ENCODE measurements at places on chromosomes 7 and 10. TPM values are rescaled to one million over a fixed set of nuclear protein-coding genes. Genes with fewer than 3 reads are reported as not detected.

- peaks cover 75% of the 10 kb centered on the region for H3K4me1 ChIP-seq
- peak overlapping the region; percentile 100 for H3K27ac ChIP-seq
- H3K36me3 ChIP-seq, result peaks cover 2% of the 10 kb centered on the region
- H3K27me3 ChIP-seq, result peaks cover 2% of the 10 kb centered on the region
- peak; percentile 84 for DNase-seq
- peak overlapping the region; percentile 72 for H3K4me3 ChIP-seq
Measured at GRCh38 chr10:119306514-119306951, 99.2 kb downstream of the GRK5 start.

DNA sequence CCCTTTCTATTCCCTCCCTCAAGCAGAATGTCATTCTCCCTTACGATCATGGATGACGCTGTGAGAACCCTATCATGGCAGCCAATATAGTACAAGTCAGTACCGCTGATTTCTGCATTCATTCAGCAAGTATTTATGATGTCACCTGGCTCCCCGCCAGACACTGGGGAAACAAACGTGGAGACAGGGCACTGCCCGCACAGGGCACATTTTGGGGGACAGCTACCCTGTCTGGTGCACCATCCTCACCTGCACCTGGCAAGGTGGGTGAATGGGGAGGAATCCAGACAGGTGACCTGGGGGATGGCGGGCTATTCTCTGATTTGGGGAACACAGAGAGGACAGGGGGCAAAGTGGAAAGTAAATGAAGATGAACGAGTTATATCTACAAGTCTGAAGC is 28.4 kb downstream of the MKI67 start:
- no peak for DNase-seq
- peaks cover 57% of the 10 kb centered on the region for H3K36me3 ChIP-seq
- H3K4me1 ChIP-seq, result peaks cover 22% of the 10 kb centered on the region
- H3K4me3 ChIP-seq, result no peak overlapping the region
- no peaks in the 10 kb centered on the region for H3K27me3 ChIP-seq

DNA sequence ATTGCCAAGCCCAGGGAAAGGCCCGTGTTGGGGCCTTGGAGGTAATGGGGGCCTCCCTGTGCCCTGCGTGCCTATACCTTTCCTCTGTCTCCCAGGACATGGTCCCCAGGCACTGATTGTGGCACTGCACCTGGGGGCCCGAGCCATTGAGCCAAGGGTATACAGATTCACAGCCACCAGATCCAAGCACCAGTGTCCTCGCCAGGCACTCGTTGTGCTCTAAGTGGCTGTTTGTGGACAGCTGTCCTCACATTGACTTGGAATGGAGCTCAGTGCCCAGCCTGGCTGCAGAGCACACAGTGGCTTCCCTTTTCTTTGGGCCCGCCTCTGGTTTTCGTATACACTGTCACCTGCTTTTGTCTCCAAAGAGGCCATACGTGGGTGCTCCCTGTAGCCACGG is 72.0 kb upstream of the BTBD16 start:
- no peak for DNase-seq
- H3K4me1 ChIP-seq, result no peaks in the 10 kb centered on the region
- H3K27ac ChIP-seq, result no peak overlapping the region
- no peaks in the 10 kb centered on the region for H3K27me3 ChIP-seq

- no peak overlapping the region for H3K4me3 ChIP-seq
- no peaks in the 10 kb centered on the region for H3K4me1 ChIP-seq
- H3K27ac ChIP-seq, result no peak overlapping the region
- no peak for DNase-seq
- no peaks in the 10 kb centered on the region for H3K36me3 ChIP-seq
- peaks cover 15% of the 10 kb centered on the region for H3K27me3 ChIP-seq
Measured at GRCh38 chr10:125165584-125166573, 5.5 kb upstream of the CTBP2 start.

DNA sequence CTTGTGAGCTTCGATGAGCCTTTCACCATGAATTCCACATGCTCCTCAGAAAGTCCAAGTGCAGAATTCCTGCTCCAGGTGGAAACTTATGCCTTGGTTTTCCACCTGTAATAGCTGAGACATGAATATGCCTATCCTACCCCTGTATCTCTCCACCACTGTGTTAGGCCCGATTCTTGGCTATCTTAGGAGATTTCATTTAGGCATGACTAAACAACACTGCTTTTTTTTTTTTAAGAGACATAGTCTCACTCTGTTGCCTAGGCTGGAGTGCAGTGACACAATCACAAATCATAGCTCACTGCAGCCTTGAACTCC is 57.2 kb downstream of the NCAPG2 start:
- no peak overlapping the region for H3K27ac ChIP-seq
- H3K4me1 ChIP-seq, result peaks cover 9% of the 10 kb centered on the region
- no peaks in the 10 kb centered on the region for H3K27me3 ChIP-seq
- DNase-seq, result no peak
- H3K36me3 ChIP-seq, result peaks cover 67% of the 10 kb centered on the region

DNA sequence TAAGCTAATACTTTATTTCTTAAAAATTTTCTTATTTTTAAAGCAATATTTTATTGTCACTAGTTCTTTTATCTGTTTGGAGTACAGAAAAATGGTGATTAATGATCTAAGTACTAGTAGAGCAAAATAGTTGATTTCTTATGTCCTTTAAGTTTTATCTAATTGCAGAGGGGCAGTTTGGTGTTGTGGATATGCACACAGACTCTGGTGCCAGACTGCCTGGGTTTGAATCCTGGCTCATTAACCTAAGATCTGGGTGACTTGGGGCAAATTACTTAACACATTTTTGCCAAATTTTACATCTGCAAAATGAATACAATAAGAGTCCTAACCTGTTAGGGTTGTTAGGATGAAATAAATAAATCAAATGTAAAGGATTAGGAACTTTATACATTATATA is 10.7 kb upstream of the PRPS1L1 start:
- no peaks in the 10 kb centered on the region for H3K27me3 ChIP-seq
- no peak overlapping the region for H3K4me3 ChIP-seq
- DNase-seq, result no peak

DNA sequence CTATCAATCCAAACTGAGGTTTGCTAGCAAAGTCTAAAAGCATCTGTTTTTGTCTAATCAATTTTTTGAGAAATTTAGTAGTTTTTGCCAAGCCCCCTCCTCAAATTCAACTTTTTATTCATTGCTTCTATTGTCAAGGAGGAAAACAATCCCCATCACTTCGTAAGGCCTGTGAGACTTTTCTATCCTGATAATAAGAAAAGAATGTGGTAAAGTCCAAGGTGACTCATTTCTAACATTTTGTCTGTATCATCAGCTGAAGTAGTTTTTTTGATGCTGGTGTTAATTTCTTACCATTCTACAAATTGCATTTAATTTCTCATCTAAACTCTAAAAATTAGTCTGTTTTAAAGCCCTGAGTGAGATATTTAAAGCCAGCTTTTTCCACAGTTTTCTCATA is 11.7 kb downstream of the ANK3 start:
- H3K27ac ChIP-seq, result no peak overlapping the region
- peaks cover 22% of the 10 kb centered on the region for H3K4me1 ChIP-seq
- H3K4me3 ChIP-seq, result no peak overlapping the region
- no peaks in the 10 kb centered on the region for H3K27me3 ChIP-seq

DNA sequence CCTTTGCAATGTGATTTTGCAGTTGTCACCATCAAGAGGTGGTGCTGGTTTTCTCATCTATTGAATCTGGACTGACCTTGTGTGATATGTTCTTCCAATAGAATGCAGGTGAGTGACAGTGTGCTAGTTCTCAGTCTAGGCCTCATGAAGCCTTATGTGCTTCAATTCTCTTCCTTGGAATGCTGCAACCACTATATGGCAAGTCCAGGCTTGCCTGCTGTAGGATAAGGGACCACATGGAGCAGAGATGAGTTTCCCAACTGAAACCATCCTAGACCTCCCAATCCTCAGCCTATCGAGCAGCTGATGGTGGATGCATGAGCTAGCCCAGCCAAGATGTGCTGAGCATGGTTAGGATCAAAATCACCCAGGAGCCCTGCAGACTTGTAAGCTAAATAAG is 32.6 kb upstream of the ARHGAP21 start:
- no peaks in the 10 kb centered on the region for H3K4me1 ChIP-seq
- no peaks in the 10 kb centered on the region for H3K27me3 ChIP-seq
- no peaks in the 10 kb centered on the region for H3K36me3 ChIP-seq

DNA sequence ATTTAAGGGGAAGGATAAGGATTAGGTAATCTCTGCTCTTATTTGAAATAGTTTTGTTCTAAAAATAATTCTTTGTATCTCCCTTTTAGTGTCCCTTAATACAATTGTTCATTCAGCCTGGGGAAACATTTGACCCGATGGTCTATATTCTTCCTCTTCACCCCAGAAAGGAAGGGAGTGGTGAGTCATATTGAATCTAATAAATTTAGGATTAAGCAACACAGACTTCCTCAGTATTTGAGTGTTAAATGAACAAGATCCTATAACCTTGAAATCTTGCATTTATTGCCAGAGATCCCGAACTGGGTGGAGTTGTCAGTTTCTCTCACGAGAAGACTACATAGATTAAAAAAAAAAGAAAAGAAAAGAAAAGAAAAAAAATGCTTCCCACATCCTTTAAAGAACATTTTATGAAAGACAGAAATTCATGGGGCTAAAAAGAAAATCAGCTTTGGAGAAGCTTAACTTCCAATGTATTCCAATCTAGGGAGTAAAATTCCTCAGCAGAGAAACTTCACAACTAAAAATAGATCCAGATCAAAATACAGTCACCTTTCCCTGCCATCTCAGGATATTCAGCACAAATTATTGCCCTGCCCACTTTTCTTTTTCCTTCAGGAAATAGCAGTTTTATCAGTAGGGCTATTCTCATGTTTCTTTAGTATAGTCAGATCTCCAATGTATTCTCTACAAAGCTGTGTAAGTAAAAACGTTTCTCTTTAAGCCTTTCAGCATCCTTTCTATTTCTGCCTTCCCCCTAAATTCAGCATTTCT is 82.2 kb downstream of the SEMA3D start:
- no peaks in the 10 kb centered on the region for H3K36me3 ChIP-seq
- no peak overlapping the region for H3K27ac ChIP-seq
- no peaks in the 10 kb centered on the region for H3K4me1 ChIP-seq
- H3K27me3 ChIP-seq, result no peaks in the 10 kb centered on the region
- no peak overlapping the region for H3K4me3 ChIP-seq
- no peak for DNase-seq

DNA sequence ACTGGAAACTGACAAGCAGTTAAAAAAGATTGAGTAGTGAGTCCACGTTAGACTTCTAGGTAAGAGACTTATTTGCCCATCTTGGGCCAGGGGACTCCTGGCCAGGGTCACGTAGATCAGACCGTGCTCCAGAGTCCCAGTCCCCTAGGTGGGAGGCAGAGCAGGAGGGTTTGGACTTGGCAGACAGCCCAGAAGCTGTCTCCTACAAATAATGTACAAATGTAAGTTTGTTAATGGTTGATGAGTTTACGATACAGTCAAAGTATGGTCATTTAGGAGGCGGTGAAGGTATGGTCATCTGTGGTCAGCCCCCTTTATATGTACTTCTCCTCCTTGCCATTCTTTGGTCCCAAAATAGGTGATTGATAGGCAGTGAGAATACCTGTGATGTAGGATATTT is 28.2 kb downstream of the INPP5F start:
- no peaks in the 10 kb centered on the region for H3K36me3 ChIP-seq
- no peak for DNase-seq
- no peak overlapping the region for H3K4me3 ChIP-seq
- peaks cover 7% of the 10 kb centered on the region for H3K4me1 ChIP-seq

DNA sequence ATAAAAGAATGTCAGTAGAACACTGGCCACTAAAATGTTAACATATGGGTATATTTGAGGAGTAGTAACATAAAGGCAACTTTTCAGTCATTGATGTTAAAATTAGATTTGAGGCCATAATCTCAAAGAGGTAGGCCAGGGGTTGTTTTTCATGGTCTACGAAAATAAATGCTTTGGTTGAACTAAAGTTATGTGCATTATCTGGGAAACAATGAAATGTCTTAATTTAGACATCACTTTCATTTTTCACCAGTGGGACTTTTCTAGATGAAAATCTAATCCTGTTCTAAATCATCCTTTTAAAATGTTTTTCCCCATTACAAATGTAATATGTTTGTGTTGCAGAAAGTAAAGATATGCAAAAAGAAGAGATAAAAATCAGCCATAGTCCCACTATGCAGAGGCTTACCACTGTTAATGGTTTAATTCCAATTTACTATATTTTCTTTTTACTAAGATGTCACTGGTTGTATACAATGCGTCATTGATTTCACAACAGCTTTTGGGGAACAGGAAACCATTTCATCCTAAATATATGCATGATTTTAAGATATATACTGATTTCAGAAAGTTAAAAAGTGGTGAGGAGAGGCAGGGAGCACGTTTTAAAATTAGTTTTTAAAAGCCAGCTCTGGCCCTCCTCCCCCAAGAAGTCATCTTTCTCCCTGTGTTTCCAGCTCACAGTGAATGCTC is 64.3 kb downstream of the ARID5B start:
- no peaks in the 10 kb centered on the region for H3K27me3 ChIP-seq
- peak overlapping the region; percentile 38 for H3K4me3 ChIP-seq
- peaks cover 96% of the 10 kb centered on the region for H3K4me1 ChIP-seq
- peaks cover 74% of the 10 kb centered on the region for H3K36me3 ChIP-seq
- DNase-seq, result no peak
- peak overlapping the region; percentile 91 for H3K27ac ChIP-seq

DNA sequence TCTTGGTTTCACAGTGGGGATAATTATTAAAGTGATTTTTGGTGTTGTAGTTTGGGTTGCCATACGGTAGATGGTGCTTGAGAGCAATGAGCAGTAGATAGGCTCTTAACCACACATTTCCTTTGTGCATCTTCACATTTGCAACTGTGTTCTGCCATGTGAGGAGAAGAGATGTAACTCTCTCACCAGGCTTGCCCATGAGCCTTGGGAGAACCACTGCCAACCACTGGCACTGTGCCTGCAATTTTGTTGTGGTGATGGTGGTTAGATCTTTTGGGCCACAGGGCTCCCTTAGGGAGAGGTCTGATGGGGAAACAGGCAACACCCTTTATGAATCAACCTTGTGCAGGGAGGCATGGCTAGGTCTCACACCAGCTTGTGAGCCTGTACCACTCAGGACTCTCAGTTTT is 204.3 kb downstream of the CCDC7 start:
- DNase-seq, result no peak
- H3K27me3 ChIP-seq, result no peaks in the 10 kb centered on the region
- peaks cover 25% of the 10 kb centered on the region for H3K36me3 ChIP-seq
- H3K4me1 ChIP-seq, result peaks cover 9% of the 10 kb centered on the region
- H3K4me3 ChIP-seq, result no peak overlapping the region
- no peak overlapping the region for H3K27ac ChIP-seq

- no peaks in the 10 kb centered on the region for H3K27me3 ChIP-seq
- H3K4me1 ChIP-seq, result no peaks in the 10 kb centered on the region
- DNase-seq, result no peak
- H3K36me3 ChIP-seq, result no peaks in the 10 kb centered on the region
- H3K27ac ChIP-seq, result no peak overlapping the region
Measured at GRCh38 chr10:131215776-131216175, 95.7 kb downstream of the TCERG1L start.

GRCh38 chr7:1809070-1809469 is 139.0 kb downstream of the ELFN1 start:
- H3K36me3 ChIP-seq, result no peaks in the 10 kb centered on the region
- no peaks in the 10 kb centered on the region for H3K27me3 ChIP-seq
- no peak overlapping the region for H3K27ac ChIP-seq
- no peak overlapping the region for H3K4me3 ChIP-seq

- no peaks in the 10 kb centered on the region for H3K27me3 ChIP-seq
- H3K36me3 ChIP-seq, result no peaks in the 10 kb centered on the region
- peaks cover 83% of the 10 kb centered on the region for H3K4me1 ChIP-seq
- DNase-seq, result no peak
Measured at GRCh38 chr7:116223588-116223987, 13.2 kb downstream of the TES start.

LLCFC1 gene
- total RNA-seq, result not detected

PLAC9 gene
- not detected for total RNA-seq

ITGB8 gene
- total RNA-seq, result not detected

PAPOLB gene
- total RNA-seq, result not detected
